Activated CD8-positive, alpha-beta memory T cell treated with anti-CD3 and anti-CD28 coated beads, Interleukin-2, amount 50 U/mL, for 4 hours (primary cell): ENCODE measurements at places on chromosomes 13 and 19.

DNA sequence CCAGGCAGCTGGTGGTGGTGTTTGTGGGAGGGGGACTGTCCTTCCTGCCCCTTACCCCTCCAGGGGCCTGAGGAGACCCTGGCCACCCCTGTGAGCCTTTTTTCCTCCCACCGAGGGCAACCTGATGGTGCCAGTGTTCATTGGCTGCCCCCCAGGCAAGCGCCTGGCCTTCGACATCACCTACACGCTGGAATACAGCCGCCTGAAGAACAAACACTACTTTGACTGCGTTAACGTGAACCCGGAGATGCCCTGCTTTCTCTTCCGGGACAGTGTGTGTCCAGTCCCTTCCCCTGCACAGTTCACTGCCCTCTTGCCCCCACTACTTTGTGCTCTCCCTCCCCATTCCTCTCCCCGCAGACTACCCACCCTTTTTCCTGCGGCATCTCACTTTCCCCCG is 7.3 kb upstream of the PSMD8 start:
- DNase-seq, result no peak

GRCh38 chr13:40315416-40316064 is 350.9 kb downstream of the FOXO1 start:
- DNase-seq, result peak; percentile 53

DNA sequence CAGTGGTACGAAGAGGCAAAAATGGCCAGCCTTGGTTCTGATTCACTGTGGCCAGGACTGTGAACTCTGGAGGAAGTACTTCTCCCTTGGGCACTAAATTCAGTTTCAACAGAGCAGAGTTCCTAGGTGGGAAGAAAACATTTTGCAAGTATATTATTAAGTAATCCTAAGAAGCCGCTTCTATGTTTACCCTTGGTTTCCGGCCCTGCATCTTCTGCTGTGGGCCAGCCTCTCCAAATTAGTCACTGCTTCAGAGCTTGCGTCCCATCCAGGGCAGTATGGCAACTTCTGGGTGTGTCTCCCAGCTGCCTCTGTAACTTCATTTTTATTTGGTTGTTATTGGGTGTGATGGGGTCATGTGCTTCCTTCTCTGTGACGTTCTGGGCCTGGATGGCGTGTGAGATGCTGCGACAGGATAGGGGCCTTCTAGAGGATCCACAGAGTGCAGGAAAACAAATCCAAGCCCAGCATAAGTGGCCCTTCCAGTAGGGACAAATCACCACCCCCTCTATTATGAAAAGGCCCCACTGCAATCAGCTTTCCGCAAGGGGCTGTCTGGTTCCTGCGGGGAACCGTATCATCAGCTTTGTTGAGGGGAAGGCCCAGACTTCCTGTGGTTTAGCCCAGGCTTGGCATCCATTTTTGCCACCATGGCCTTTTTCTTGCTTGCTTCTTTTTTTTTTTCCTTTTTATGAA is 55.1 kb upstream of the C1QTNF9 start:
- DNase-seq, result peak; percentile 50

- DNase-seq, result no peak
These were observed 23.3 kb downstream of the GATAD2A start for GRCh38 chr19:19428746-19429145.

GRCh38 chr19:11927227-11927626 is 2.3 kb downstream of the ZNF700 start:
- no peak for DNase-seq

GRCh38 chr19:49741210-49741844 is 21.8 kb downstream of the TSKS start:
- no peak for DNase-seq

- DNase-seq, result no peak
These were observed 11.6 kb upstream of the DCLK1 start for GRCh38 chr13:36142735-36143134.

GRCh38 chr13:20366056-20366455 is 133.9 kb upstream of the GJB6 start:
- DNase-seq, result no peak

- no peak for DNase-seq
These were observed 10.2 kb upstream of the KPTN start for GRCh38 chr19:47494211-47494547.

GRCh38 chr19:45613926-45614725 is 12.1 kb upstream of the GPR4 start:
- no peak for DNase-seq

GRCh38 chr19:47644743-47645482 is 36.0 kb downstream of the BICRA start:
- DNase-seq, result no peak

GRCh38 chr19:3698974-3699740 is 1.1 kb downstream of the PIP5K1C start:
- no peak for DNase-seq

DNA sequence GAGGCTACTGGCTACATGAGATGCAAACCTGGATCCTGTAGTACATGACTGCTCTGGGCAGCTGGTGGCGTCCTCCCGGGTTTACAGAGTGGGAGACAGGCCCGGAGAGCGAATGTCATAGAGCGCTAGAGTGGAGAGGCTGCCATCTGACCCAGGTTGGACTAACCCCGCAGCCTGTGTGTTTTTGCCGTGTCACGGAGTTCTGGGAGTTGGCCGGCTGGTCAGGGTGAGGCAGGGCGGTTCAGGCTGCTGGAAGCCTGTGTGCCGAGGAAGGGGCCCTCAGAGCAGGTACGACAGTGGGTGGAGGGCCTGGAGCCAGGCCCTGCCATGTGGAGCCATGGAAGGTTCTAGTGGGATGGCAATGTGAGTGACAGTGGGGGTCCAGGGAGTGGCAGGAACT is 12.5 kb downstream of the CRTC1 start:
- DNase-seq, result no peak

- no peak for DNase-seq
These were observed 61.8 kb downstream of the PEX11G start for GRCh38 chr19:7426986-7427385.

- no peak for DNase-seq
These were observed 147.5 kb downstream of the USP12 start for GRCh38 chr13:27024074-27024461.

DNA sequence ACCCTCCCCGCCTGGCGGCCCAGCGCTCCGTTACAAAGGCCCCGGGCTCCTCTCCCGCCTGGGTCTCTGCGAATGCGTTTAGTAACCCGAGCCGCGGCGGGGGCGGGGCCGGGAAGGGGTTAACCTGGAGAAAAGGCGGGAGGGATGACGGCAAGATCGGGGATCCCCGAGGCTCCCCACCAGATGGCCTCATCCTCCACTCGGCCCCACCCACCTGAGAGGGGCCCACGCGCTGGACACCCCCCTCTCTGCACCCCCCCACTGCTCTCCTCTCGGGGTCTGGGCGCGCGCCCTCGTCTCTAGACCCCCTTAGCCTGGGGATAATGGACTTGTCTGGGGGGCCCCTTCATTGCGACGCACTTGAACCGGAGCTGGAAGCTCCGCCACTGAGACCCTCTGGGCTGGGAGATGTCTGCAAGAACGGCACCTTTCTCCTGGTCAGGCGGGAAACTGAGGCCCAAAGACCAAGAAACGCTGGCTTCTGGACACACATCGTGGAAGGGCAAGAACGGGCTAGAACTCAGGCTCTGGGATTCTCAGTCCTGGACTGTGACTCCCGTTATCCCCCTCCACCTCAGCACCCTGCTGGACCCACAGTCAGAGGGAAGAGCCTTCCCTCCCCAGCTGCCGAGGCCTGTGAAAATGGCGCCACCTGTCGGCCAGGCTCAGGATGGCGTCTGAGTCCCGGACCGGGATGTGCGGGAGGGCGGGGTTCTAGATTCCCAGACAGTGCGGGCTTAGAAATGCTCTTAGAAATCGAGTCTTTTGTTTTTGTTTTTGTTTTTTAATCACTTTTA is 2.9 kb upstream of the LTBP4 start:
- peak; percentile 83 for DNase-seq

DNA sequence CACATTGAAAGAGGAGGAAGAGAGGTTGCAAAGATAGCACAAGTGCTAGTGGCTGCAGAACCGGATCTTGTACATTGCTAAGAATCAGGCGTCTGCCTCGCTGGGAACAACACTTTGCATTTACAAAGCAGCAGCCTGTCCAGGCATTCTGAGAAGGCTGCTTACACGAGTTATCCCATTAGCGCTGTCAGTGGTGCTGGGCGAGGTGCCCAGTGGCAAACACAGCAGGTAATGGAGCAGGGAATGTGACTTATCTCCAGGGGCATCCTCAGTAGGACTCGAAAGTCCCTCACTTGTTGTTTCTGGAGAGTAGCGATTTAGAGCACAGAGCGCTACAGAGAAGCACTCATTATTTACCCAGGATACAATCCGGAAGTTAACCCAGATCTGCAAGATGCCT is 209.6 kb downstream of the OLFM4 start:
- DNase-seq, result no peak

- no peak for DNase-seq
These were observed 11.3 kb downstream of the MAST3 start for GRCh38 chr19:18108897-18109296.

DNA sequence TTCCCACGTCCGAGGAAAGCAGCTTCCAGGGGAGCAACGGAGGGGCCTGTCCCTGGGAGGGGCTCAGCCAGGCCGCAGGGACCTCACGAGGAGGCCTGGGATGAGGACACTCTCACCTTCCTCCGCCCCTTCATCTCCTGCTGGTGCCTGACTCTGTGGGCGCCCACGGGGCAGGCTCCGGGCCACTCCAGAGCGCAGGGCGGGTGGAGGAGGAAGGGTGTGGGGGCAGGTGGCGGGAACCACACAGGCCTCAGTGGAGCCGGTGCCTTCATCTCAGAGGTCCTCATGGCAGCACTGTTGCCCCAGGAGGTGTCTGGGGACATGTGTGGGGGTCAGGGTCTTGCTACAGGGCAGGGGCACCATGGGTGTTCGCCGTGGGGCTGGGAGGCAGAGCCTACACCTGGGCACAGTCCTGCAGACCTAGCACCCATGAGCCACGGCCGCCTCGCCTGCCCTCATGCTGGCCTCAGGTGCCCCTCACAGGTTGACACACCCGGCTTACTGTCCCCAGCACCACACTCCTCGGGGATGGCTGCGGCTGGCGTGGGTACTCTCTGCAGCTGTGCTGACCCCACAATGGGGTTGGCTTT is 10.1 kb upstream of the TMEM255B start:
- DNase-seq, result no peak

DNA sequence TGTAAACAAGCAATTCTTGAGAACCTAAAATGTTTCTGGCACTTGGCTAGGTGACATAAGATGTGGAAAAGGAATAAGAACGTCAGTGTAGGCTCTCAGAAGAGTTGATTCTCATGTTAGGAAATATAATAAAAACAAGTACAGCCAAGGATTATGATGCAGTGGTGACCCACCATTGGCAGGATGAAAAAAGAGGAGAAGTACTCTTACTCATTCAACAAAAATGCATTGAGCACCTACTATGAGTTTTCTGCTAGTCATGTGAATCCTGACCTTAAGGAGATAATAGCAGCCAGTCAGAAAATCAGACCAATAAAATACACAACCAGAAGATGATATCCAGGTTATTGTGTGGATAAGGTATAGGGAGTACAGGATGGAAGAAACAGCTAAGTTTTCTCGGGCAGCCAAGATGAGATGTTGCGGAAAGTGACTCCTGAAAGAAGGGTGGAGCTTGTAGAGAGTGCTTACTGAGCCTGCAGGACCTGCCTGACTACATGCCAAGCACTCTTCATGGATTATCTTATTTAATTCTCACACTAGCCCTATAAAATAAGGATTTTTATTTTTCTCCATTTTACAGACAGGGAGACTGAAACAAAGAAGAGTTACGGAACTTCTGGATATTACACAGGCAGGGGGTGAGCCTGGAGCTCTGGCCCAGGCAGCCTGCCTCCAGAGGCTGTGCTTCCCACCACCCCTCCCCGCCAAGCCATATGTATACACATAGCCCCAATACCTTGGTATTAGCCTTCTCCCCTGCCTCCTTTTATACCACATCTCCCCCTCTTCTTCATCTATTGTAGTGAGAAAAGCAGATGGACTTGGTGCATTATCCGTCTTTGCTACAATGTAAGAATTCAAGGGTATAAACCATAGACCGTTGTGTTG is 58.0 kb downstream of the TGDS start:
- no peak for DNase-seq

DNA sequence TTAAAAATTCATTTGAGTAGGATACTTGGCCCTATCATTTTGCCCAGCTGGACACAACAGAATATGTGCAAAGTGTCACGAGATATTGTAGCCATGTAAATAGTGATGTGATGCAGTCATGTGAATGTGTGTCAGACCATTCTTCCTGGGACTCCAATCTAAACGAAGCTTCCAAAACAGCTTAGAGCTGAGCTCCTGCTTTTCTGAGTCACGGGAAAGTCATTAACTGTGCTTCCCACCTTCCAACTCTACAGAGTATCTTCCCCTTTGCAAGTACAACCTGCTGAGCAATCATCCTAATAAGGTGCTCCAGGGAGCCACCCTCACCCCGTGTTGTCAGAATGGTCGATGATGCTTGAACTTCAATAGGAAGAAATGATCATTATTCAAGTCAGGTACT is 294.7 kb downstream of the MYO16 start:
- DNase-seq, result no peak

DNA sequence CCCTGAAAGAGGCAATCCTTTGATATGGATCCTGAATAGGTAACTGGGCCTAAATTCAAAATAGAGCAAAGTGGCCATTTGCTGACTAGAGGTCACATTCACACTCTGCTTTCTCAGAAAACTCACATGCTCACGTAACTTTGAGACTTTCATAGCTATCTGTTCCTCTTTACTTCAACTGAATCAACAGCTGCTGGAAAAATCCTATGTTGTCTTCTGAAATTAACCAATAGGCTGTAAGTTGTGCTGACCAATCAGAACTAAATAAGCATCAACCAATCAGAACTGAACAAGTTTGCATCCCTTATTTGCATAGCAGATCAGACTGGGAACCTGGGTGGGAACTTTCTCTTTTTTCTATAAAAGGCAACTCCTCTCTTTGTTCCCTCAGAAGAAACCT is 24.0 kb upstream of the TBC1D4 start:
- no peak for DNase-seq

DNA sequence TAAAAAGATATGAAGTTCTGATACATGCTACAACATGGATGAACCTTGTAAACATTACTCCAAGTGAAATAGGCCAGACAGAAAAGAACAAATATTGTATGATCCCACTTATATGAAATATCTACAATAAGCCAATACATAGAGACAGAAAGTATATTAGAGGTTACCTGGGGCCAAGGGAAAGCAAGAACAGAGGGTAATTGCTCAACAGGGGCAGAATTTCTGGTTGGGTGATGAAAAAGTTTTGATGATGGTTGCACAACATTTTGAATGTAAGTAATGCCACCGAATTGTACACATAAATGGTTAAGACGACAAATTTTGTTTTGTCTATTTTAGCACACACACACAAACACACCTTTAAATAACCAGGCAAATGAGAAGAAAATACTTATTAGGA is 268.4 kb downstream of the FOXO1 start:
- no peak for DNase-seq
